ENCODE measurements at places on chromosomes 11 and 22.

DNA sequence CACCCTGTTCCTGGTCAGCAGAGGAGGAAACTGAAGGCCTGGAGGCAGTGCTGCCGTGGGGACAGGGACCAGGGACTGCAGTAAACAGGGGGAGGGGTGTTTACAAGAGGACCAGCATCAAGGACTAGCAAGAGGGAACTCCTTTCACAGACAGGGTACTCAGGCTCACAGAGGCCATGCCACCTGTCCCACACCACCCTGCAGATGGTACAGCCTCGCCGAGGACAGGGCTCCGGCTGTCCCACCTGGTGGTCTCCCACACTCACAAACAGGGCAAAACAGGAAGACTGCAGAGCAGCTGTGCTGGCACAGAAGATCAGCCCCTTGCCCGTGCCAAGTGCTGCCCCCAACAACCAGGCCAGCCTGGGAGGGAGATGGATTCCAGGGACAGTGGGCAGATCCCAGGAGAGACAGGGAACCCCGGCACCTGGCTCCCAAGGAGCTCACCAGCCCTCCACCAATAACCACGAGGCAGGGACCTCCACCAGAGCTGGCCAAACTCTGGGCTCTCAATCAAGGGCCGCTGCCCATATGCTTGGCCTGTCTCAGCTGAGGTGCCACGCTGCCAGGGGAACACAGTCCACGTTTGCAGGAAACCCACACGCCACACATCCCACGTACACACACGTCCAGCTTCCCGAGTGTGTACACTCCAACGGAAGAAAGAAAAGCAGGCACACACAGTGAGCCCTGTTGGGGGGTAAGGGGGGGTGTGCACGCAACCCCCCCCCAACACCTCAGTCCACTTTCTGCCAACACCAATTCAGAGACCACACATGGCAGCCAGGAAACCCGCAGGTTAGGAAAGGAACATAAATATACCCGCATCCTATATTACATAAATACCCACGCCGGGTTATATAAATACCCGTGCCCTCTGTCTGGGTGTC, 2.1 kb downstream of the CSNK1E start:
- DNase-seq = no peak

DNA sequence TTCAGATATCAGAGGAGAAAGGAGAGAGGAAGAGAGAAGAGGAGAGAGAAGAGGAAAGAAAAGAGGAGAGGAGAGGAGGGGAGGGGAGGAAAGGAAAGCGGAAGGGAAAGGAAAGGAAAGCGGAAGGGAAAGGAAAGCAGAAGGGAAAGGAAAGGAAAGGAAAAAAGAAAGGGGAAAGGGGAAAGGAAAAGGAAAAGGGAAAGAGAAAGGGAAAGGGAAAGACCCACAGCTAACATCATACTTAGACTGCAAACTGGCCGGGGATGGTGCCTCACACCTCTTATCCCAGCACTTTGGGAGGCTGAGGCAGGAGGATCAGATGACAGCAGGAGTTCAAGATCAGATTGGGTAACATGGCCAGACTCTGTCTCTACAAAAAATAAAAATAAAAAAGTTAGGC, 11.4 kb downstream of the CHEK2 start:
- no peak for DNase-seq

GRCh38 chr11:123905826-123906225, 3.9 kb downstream of the OR8D4 start:
- no peak for DNase-seq

GRCh38 chr22:45911601-45912271, 65.2 kb downstream of the WNT7B start:
- no peak for DNase-seq

- no peak for DNase-seq
Measured at GRCh38 chr11:96648991-96649390, 259.2 kb downstream of the JRKL start.

DNA sequence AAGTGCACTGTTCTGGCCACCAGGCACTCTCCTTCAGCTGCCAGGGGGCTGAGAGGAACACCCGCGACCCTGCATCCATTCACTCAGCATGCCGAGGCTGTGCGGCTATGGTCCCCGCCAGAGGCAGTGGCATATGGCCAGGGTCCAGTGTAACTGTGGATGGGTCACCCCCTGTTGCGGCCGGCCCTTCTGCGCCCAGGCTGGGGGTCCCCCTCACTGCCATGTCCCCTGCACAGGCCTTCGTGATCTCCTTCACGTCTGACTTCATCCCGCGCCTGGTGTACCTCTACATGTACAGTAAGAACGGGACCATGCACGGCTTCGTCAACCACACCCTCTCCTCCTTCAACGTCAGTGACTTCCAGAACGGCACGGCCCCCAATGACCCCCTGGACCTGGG, 20.8 kb upstream of the FADD start:
- no peak for DNase-seq

DNA sequence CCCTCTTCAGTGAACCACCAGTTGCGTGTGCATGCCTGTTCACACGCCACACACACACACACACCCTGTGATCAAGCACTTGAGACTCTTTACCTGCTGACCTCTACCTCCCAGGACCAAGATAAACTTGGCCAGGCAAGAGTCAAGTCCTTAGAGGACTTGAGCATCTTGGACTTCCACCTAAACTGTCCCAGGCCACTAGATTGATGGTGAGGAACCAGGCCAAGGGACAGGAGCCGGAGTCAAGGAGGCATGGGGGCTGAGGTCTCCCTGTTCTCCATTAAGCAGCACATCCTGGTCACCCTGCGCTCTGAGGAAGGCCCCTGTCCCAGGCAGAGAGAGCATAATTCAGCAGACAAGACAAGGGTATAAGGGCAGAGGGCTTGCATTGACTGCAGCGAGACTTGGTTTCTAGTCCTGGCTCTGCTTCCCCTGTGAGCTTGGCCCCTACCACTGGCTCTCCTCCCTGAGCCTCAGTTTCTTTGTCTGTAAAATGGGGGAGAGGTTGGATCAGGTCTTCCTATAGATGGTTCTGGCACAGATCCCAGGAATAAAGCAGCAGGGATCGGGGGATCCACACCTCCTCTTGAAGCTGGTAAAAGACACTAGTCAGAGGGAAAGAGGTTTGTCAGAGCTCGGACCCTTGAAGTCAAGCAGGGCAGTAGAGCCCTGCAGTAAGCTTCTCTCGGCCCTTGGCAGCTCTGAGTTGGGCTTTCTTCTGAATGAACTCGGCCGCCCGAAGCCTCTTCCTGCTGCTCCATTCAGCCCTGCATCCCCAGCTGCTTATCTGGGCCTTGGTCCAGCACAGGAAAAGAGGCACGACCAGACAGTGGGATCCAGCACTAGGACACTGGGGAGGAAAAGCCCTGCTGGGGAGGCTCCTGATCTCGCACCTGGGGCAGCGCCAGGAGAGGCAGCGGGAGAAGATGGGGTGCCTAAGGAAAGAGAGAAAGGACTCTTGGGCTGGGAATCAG, 2.0 kb downstream of the CREB3L1 start:
- DNase-seq = no peak

DNA sequence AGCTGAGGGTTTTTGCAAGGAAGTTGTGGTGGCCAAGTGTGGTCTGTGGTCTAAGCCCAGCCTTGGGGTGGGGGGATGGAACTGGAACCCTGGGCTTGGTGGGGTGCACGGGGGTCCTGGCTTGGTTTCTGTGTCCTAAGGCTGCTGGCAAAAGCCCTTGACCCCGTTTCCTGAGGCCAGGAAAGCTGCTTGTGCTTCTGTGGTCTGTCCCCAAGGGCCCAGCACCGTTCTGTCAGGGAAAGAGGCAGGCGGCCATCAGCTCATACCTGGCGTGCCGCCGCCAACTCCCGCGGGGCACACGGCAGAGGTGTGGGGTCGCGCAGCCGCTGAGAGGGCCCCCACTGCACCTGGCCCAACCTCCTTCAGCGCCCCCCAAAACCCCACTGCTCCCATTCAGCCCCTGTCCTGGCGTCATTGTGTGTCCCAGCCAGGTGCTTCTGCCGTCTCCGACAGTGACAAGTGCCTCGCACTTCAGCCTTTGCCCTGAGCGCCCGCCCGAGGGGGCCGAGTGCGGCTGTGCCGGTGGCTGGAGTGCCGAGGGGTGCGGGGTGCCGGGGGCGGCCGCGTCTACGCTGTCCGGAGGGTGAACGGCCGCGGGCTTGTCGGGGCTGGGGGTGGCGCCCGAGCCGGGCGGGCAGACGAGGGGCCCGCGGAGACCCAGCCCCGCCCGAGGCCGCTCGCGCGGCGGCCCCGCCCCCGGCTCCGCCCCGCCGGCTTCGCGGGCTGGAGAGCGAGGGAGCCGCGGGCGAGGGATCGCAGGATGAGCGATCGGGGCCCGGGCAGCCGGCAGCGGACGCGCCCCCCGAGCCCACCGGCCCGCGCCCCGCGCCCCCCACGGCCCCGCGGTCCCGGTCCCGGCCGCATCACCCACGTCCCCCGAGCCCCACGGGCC, at the start of gene CNIH2:
Gene CNIH2, plus strand, starts transcription at position 705 of the 892 bp plus-strand sequence. CDS start 282 bp downstream, outside the sequence.
- DNase-seq = no peak

- DNase-seq = no peak
Measured at GRCh38 chr11:127474766-127475165, 474.2 kb upstream of the KIRREL3 start.

- no peak for DNase-seq
Measured at GRCh38 chr11:207863-208180, 314 bp downstream of the RIC8A start.

DNA sequence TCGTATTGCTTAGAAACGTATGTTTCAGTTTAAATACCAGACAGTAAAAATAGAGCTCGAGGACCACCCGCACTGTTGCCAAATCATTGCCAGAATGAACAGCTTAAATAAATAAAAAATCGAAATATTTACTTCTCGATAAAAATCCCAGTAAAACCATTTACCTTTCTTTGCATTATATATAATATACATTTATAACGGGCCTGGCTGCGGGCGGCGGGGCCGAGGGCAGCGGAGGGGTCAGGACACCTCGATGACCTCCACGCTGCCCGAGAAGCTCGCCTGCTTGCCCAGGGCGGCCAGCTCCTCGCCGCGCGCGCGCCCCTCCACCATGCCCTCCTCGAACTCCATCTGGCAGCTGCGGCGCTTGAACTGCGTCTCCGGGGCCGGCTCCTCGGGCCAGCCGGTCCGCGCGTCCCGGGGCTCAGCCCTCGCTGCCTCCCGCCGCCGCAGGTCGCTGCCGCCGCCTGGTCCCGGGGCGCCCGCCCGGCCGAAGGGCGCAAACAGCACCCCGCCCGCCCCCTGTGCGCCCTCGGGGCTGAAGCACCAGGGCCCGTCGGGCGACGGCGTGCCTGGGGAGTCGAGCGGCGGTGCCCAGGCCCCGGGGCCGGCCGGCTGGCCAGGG, 15.7 kb downstream of the DUSP8 start:
- DNase-seq = no peak

DNA sequence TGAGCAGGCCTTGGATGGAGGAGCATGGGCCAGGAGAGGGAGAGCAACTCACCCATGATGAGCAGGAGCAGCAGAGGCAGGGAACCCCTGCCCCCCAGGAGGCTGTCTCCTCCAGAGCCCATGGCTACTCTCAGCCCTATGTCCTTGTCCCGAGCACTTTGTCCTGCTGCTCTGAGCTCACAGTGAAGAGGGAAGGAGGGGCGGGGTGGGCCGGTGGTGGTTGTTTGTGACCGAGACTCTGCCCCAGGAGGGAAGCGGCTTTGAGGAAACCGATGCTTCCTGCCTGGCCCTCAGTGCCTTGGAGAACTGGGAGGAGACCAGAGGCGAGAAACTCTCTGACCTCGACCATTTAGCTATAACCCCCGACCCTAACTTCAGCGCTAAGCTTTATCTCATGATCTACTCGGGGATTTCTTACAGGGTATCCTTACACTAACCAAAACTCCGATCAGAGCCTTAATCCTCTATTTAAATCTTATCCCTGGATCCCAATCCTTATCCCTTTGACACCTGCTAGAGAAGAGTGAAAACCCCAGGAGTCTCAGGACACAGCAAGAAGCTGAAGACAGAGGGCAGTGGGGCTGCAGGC, at the start of gene ROBO4:
Gene ROBO4, minus strand, starts transcription at position 192 of the 589 bp plus-strand sequence. Its CDS starts 70 bp downstream, at position 122.
- no peak for DNase-seq

- DNase-seq = no peak
Measured at GRCh38 chr11:46119352-46120216, 1.7 kb downstream of the PHF21A start.

DNA sequence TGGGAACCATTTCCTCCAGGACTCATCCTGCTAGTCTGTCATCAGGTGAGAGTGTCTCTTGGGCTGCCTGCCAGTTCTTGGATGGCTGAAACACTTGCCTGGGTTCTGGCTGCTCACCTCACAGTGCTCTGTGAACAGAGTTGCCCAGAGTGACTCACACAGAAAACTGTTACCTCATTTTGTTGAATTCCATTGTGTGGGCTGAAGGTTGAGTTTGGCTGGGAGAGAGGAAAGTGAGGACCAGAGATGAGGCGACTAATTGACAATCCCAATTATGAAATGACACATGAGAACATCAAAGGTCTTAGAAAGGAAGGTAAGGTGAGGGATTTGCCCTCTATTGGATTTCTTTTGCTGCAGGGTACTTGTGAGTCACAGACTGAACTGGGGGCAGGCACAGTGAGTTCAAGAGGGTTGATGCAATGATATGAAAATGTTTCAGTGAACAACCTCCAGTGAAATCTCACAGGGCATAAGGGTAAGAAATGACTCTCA, 20.2 kb upstream of the CALCB start:
- DNase-seq = no peak

GRCh38 chr22:47298017-47298785, 535.8 kb downstream of the TBC1D22A start:
- DNase-seq = no peak

DNA sequence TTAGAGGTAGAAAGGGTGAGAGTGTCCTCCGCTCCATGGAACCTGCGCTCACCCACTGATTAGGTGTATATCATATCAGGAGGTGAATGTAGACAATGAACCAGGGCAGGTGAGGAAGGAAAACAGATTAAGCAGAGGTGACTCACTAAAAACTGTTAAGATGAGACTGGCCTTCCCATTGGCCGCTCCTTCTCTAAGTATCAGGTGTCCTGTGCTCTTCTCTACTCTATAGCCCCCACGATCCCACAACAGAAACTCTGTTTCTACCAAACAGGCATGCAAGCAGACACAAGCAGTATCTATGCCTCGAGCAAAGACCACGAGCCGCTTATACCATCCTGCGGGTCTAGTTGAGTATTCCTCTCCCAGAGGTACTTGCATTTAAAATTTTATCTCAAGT, 103.1 kb downstream of the SNX19 start:
- DNase-seq = no peak

DNA sequence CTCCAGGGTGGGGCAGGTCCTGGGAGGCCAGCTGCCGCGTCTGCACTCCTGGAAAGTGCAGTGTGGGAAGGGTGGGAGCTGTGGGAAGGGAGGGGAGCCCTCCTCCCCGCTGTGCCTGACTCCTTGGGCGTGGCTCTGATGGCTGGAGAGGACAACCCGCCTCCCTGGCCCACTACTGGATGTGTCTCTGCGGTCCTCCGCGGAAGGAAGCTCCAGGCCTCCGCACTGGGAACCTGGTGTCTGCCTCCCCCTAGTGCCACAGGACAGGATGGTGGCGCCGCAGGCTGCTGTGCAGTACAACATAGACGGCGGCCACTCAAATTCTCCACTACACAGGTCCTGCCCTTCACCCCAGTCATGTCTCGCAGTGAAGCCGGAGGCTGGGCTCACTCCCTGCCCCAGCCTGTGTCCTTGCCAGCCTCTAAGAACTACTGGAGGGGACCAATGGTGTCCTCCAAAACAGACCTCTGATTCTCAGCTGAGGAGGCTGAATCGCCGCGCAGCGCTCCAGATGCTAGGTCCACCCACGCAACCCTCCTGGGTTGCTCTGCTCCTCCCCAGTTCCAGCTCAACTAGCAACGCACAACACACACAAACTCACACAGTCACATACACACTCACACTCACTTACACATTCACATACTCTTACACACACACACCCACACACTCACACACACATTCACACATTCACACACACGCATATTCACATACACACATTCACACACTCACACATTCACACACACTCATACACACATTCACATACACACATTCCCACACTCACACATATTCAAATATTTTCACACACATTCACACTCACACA, 12.4 kb upstream of the DSCAML1 start:
- no peak for DNase-seq

- no peak for DNase-seq
Measured at GRCh38 chr11:63832336-63832735, 6.6 kb upstream of the MARK2 start.

Data from cerebellar nuclear complex (tissue), 1 donor.